ENCODE measurements at places on chromosomes 7 and 10. TPM values are rescaled to one million over a fixed set of nuclear protein-coding genes. Genes with fewer than 3 reads are reported as not detected.

SPACDR gene
- total RNA-seq = 0.38 TPM

NPY4R2 gene
- not detected for total RNA-seq

ZNF117 gene
- total RNA-seq = 2.4 TPM

TFR2 gene
- 0.04 TPM for total RNA-seq

DGKB gene
- total RNA-seq = 0.32 TPM

LIPN gene
- total RNA-seq = not detected

ITGA8 gene
- total RNA-seq = 0.03 TPM

LIPF gene
- not detected for total RNA-seq

EIF4EBP2 gene
- total RNA-seq = 6.5 TPM

TSPAN15 gene
- 1.2 TPM for total RNA-seq

MLXIPL gene
- 0.05 TPM for total RNA-seq

GIMAP6 gene
- total RNA-seq = 0.05 TPM

NEBL gene
- total RNA-seq = 2.2 TPM

SFTPA1 gene
- not detected for total RNA-seq

HOXA2 gene
- total RNA-seq = 1.4 TPM

MOGAT3 gene
- total RNA-seq = not detected

IFIT1B gene
- not detected for total RNA-seq

EPHA1 gene
- 0.04 TPM for total RNA-seq

KLF14 gene
- 0.45 TPM for total RNA-seq

HOXA11 gene
- total RNA-seq = 1.2 TPM

LRRC4 gene
- total RNA-seq = not detected

ZNRF2 gene
- 12.3 TPM for total RNA-seq

GPNMB gene
- 26.3 TPM for total RNA-seq

ESYT2 gene
- 55.3 TPM for total RNA-seq

PRKCQ gene
- total RNA-seq = 3.7 TPM

TMEM236 gene
- total RNA-seq = not detected

MBL2 gene
- total RNA-seq = 0.05 TPM

DYNC1I1 gene
- total RNA-seq = 3.7 TPM

CELF2 gene
- total RNA-seq = 2.2 TPM

CALHM3 gene
- total RNA-seq = 0.34 TPM

SPDYE2 gene
- total RNA-seq = not detected

DDIT4 gene
- 264 TPM for total RNA-seq

NRP1 gene
- total RNA-seq = 118 TPM

LIPK gene
- total RNA-seq = not detected

ZNF12 gene
- 22.7 TPM for total RNA-seq

ZNF488 gene
- total RNA-seq = 0.15 TPM

ANKRD1 gene
- total RNA-seq = 34.6 TPM

C10orf62 gene
- 0.56 TPM for total RNA-seq

TMEM139 gene
- 3.2 TPM for total RNA-seq

IDI2 gene
- total RNA-seq = not detected
